Suprapubic skin (tissue), 4 donors: ENCODE measurements at places on chromosomes 4 and X.

- no peak overlapping the region for H3K27ac ChIP-seq
Observed at GRCh38 chrX:94830717-94831116, 1156.7 kb downstream of the FAM133A start.

- no peak for DNase-seq
- peaks cover 23% of the 10 kb centered on the region for H3K4me1 ChIP-seq
- no peaks in the 10 kb centered on the region for H3K36me3 ChIP-seq
Observed at GRCh38 chr4:73593631-73594241, 26.5 kb downstream of the RASSF6 start.

DNA sequence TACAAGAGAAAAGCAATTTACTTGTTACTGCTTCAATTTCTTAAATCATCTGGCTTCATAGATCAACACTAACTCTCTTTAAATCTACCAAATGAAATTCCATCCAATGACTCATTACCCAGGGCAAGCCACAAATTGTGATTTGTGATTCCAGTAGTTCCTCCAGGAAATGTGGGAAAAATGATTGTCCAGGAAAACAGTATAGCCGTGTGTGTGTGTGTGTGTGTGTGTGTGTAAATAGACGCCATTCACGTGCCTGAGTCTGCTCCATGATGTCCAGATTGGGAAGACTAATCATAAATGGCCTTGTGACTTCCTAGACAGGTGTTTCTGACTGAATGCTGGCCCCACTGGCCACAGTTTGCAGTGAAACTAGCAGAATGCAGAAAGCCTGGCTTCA is 121.3 kb downstream of the HS6ST2 start:
- no peaks in the 10 kb centered on the region for H3K4me1 ChIP-seq
- no peaks in the 10 kb centered on the region for H3K27me3 ChIP-seq
- no peak for DNase-seq
- no peak overlapping the region for H3K27ac ChIP-seq
- no peak overlapping the region for H3K4me3 ChIP-seq

DNA sequence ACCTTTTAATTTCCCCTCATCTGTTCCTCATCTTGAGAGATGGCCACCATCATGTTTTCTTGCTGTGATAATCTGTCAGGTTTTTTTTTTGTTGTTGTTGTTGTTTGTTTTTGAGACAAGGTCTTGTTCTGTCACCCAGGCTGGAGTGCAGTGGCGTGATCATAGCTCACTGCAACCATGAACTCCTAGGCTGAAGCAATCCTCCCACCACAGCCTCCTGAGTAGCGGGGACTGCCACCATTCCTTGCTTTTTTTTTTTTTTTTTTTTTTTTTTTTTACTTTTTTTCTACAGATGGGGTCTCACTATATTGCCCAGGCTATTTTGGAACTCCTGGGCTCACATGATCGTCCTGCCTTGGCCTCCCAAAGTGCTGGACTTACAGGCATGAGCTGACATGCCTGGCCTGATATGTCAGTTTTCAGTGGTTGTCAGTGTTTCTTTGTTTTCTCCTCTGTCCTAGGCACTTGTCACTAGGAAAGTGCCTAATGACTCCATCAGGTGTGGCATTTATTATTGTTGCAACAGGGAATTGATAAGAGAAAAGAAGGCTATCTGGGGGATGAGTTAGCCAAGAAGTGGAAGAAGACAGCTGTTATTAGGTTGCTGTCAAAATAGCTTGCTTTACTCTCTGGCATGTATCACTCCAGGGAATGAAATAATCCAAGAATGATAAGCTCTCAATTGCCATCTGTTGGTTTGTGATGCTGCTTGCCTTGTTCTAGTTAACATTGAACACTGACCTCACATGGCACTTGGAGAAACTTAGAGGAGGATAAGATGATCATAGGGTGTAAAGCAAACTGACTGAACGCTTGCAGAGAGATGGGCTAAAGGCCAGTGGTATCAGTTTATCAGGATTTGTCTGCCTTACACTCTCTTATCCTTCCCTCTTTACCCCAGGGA is 41.7 kb downstream of the TMEM164 start:
- no peaks in the 10 kb centered on the region for H3K36me3 ChIP-seq
- DNase-seq: no peak
- H3K27me3 ChIP-seq: no peaks in the 10 kb centered on the region
- no peak overlapping the region for H3K27ac ChIP-seq
- H3K4me3 ChIP-seq: no peak overlapping the region
- H3K4me1 ChIP-seq: peaks cover 2% of the 10 kb centered on the region
